NCI-H1436 treated with DMSO at 0.1 percent for 48 hours (cell line): ENCODE measurements at places on chromosomes 2 and 18.

- DNase-seq: no peak
Observed at GRCh38 chr18:64807560-64807959, 658.7 kb upstream of the LINC00305 start.

DNA sequence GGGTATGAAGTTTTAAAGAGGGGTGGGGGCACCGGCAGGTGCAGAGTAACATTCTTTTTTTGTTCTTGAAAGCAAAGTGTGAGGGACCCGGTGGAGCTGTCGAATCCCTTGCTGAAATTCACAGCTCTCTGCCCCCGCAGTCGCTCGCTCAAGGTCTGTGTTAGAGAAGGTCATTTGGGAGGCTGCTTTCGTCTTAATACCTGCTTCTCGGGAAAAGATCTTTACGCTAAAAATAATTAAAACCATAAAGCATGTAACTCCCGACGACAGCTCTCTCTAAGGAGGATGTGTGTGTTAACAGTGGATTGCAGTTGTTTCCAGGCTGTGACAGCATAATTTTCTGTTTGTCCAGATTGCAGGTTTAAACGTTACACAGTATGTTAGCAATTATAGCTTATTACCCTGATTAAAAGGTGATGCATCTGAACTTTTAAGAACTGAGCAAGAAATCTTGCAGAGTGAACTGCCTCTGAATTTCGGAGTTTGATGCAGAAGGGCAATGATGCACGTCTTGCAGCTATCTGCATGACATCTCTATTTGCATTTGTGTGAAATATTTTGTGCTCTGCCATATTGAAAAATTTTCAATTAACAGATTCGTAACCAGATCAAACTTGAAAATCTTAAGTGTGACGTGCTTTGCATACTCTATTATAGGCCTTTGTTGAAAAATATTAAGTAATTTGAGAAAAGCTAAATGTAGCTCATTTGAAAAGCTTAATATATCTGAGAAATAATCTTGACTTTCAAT lies 954 bp downstream of the RAPGEF4 start:
- no peak for DNase-seq

DNA sequence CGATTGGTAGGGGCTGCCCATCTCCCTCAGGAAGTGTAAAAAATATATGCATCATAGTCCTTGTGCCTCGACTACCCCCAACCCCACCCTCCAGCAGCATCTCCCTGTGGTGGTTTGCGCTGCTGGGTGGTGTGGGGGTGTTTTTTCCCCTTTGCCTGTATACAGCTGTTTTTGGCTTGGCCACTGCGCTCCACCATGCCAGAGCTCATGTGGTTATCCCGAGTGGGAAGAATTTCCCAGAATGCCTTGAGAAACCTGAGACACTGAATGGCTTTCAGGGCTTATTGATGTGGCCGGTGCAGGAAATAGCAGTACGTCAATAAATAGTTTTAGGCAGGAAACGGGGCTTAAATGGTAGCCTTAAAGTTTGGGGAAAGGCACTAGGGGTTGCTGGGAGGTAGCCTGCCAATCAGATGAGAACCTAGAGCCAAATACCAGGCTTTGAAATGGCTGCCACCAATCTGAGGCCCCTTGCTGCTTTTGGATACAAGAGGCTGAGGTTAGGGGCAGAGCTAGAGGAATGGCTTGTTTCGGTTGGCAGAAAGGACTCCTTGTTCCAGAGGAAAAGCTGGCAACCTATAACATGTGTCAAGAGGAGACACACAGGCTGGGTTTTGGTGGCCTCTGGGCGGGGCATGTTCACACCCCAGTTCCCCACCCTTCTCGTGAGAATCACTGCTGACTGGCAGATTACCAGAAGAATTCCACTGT lies 144.1 kb downstream of the SMAD7 start:
- no peak for DNase-seq

DNA sequence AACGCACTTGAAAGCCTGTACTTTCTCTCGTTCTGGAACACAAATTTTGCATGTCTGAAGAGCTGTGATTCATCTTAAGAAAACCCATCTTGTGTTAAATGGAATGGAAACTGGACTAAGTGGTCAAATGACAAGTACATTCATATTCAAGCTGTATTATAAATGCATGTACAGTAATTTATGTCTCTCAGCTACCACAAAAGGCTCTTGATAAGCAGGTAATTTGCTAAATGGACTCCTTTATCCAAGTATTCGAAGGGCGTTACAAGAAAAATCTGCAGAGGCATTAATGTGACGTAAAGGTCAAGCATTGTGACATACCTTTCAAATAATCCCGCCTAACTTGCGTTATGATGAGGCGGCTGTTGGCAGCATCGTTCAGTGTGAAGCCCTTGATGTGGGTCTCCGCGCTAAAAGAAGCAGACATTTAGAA lies 66.6 kb downstream of the ABCG8 start:
- peak; percentile 8 for DNase-seq

DNA sequence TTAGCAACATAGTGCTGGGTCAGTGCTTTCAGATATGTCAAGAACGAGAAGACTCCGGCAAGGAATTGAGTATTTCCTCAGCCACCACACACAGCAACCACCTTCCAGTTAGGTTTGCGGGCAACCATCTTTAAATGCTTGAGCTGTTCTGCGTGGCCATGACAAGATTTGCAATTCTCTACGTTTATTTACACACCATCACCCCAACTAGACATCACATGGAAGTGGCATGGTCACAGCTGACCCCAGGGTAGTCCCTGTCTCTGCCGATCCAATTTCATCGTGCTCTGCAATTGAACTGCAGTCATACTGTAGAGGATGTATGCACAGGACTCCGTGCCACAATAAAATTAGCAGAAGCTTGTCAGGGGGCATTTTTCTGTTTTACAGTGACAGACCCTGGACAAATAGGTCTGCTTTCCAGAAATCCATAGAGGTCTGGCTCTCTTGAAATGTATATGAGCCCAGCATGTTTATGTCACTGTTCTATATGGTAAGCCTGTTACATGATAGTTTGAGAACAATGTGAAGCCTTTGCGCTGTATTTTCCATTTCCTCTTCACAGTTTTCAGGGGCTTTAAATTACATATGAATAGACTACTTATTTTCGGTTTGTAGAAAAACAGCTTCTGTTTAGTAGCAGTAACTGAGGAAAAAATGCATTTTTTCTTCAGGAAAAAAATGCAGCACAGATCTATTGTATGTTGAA lies 605.2 kb downstream of the NR4A2 start:
- no peak for DNase-seq

- no peak for DNase-seq
Observed at GRCh38 chr18:6428851-6429395, 14.2 kb upstream of the L3MBTL4 start.

DNA sequence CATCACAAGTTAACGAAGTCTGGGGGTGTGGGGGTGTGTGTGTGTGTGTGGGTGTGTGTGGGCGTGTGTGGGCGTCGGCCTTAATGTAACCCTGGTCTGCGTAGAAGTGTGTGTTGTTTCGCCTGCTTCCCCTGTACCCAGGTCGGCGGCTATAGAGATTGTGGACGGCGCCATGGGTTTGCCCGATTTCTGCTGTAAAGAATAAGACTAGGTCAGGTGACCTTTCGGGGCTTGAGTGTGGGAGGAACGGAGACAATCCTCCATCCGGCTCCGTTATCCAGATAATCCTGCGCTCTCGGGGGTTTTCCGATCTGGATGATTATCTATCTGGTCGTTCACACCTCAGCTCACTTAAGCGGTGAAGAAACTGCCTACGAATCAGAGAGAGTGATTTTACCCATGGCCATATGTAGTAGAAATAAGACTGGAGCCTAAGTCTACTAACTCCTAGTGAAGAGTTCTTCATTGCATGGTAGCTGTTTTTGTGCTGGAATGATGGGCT lies 543 bp downstream of the HADHB start:
- DNase-seq: no peak

DNA sequence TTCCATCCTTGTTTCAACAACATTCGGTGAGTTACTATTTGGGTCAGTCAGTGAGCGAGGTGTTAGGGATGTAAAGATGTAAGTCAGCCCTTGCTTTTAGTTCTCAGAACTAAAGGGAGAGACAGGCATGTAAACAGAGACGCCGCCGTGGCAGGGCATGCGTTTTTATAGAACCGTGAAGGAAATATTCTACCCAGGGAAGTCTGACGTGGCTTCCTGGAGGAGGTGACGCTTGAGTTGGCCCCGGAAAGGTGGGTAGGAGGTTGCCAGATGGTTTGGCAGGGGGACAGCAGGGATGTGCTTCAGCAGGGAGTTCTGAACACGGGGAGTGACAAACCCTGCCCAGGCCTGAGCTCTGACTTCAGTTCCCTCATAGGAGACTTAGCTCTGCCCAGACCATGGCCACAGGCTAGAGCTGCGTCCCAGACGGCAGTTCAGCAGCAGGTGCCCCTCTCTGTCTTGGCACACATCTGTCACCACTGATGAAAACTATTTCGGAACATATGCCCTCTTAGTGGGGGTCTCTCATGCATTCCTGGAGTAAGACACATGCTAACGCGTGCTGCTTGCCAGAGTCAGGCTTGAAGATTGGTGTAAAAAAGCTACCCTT lies 23.4 kb upstream of the RPL31 start:
- no peak for DNase-seq

- DNase-seq: no peak
Observed at GRCh38 chr2:20633001-20633400, 17.9 kb downstream of the HS1BP3 start.

DNA sequence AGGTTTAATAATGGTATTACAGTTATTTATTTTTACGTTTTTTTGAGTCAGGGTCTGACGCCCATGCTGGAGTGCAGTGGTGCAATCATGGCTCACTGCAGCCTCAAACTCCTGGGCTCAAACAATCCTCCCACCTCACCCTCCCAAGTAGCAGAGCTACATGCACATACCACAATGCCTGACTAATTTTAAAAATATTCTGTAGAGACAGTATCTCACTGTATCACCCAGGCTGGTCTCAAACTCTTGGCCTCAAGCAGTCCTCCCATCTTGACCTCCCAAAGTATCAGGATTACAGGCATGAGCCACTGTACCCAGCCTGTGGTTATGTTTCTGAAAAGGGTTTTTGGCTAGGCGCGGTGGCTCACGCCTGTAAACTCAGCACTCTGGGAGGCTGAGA lies 120.8 kb downstream of the ESCO1 start:
- DNase-seq: no peak

- DNase-seq: no peak
Observed at GRCh38 chr18:50190926-50191325, 4.0 kb downstream of the MYO5B start.

DNA sequence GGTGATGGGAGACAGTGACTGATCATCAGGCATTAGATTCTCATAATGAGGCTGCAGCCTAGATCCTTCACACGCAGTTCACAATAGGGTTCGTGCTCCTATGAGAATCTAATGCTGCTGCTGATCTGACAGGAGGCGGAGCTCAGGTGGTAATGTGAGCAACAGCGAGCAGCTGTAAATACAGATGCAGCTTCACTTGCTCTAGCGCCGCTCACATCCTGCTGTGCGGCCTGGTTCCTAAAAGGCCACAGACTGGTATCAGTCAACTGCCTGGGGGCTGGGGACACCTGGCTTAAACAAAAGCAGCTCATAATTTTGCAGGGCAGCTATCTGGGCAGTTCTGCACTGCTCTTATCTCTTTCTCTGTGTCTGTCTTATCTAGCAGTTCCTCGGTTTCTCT lies 20.4 kb upstream of the CD226 start:
- DNase-seq: no peak

GRCh38 chr2:30936977-30937376 lies 129.7 kb upstream of the CAPN13 start:
- DNase-seq: no peak

- DNase-seq: no peak
Observed at GRCh38 chr2:236219411-236219810, 44.8 kb downstream of the ASB18 start.

GRCh38 chr2:205868773-205869333 lies 186.6 kb downstream of the NRP2 start:
- DNase-seq: no peak

- DNase-seq: no peak
Observed at GRCh38 chr2:55761526-55761925, 67.9 kb upstream of the PNPT1 start.

- no peak for DNase-seq
Observed at GRCh38 chr2:198113316-198113715, 308.9 kb downstream of the PLCL1 start.

GRCh38 chr2:234502919-234503285 lies 6.0 kb upstream of the ARL4C start:
- no peak for DNase-seq

GRCh38 chr2:165268754-165269153 lies 29.5 kb downstream of the SCN2A start:
- DNase-seq: no peak

- no peak for DNase-seq
Observed at GRCh38 chr2:191020742-191021381, 6.9 kb upstream of the STAT1 start.

GRCh38 chr2:159029936-159030335 lies 61.5 kb downstream of the TANC1 start:
- DNase-seq: no peak

- no peak for DNase-seq
Observed at GRCh38 chr2:207897541-207898353, 127.6 kb downstream of the PLEKHM3 start.

DNA sequence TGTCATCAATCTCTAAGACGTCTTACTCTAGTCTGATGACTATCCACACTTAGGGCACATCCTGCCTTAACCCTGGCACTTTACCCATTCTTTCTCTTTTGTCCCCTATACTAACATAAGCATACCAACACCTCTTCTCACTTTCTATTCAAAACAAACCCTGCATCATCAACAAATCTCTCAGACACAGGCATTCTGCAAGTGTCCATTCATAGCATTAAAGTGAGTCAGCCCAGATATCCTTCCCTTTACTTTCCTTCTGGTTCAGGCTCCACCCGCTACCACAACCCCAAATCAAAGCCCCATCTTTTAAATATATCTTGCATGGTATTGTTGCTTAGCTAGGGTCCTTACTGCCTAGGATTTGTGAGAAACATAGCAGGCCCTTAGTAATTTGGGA lies 3.8 kb downstream of the GRB14 start:
- DNase-seq: no peak

DNA sequence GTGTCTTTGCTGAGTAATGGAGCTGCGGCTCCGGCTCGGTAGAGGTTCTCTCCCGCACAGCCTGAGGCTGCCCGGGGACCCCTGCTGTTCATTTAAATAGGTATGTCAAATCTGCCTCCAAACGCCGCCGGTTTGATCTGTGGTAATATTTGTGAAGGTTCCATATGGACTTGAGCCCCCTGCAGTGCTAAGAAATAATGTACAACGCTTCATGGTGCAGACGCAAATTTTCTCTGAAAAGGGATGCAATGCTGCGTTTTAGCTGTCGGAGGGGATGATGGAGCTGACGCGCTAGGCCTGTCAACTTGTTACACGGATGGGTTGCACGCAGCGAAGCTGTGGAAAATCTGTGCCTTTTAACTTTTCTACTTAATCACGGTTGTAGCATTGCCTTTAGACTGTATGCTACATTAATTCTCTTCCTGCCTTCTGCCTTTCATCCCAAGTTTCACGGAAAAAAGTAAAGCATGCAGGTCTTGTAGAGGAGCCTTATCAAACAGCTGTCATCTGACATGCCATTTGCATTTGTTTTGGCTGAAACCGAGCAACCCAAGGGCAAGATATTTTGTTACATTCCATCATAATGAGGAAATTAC lies 43.2 kb downstream of the MRPS9 start:
- DNase-seq: no peak

DNA sequence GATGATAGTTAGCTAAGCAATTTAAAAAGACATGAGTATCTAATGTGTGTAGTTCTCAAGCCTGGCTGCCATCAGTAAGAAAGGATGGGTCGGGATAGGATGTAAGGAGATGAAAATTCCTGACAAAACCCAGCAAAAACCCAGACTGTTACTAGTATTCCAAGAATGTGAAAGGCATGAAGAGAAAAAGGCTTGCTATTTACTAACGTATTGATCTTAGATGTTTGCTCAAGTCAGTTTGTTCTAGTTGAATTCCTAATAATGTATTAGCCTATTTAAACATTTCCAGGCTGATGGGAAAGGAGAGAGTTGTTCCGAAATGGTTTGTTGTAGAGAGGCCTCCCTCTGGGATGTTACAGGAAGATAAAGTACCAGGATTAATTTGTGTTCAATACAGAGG lies 88.2 kb downstream of the ZNF532 start:
- no peak for DNase-seq
